Fibroblast of lung (primary cell): ENCODE measurements at places on chromosomes 4 and X. TPM values are rescaled to one million over a fixed set of nuclear protein-coding genes. Genes with fewer than 3 reads are reported as not detected.
A peak's percentile ranks its signal among the peaks of the same experiment; 100 is the strongest.

GRCh38 chrX:42803320-42803719, 25.4 kb upstream of the PPP1R2C start:
- DNase-seq = peak; percentile 0

SMS gene
- 176 and 252 TPM in 2 replicates for total RNA-seq

MAGED4B gene
- total RNA-seq = 22.1 and 23.5 TPM in 2 replicates

CXXC4 gene
- under 0.01 TPM in 2 replicates for total RNA-seq

ASB9 gene
- total RNA-seq = 1.2 TPM in 1 of 2 replicates, not detected in the other

DNA sequence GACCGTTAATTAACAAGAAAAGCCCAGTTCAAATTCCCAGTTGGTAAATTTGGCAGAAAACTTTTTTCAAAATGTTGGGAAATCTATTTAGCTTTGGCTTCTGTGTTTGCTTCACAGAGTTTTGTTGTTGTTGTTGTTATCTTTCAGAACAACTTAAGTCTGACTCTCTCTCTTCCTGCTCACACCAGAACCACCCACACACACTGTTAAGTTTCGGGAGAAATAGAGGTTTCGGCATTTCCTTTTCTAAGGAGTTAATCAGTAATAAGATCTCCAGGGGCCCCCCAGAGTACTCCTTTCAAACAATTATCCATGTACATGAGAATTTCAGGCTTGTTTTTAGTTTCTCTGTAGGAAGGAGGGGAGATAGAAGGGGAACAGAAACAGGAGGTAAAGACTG, 106.2 kb upstream of the PTCHD1 start:
- DNase-seq = no peak

DNA sequence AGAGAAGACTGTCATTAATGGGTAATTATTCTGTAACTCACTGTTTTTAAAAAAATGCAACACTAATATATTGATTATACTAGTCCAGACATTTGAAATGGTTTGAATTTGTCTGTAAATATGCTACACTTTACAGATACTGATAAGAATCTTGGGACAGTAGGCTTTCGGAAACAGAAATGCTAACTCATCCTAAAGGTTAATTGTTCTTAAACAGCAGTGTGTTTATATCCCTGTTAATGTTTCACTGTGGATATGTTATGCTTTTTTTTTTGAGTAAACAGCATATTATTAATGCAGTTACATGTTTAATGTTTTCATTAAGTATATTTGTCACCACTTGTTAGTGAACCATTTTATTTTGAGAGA, 31.4 kb downstream of the EXOC1 start:
- no peak for DNase-seq
